ENCODE measurements at places on chromosomes 13 and 19. TPM values are rescaled to one million over a fixed set of nuclear protein-coding genes. Genes with fewer than 3 reads are reported as not detected.

The THSD1 gene
- total RNA-seq = 4.8 TPM

The PCID2 gene
- 55.0 TPM for total RNA-seq

The PTH2 gene
- total RNA-seq = not detected

The LRRC63 gene
- total RNA-seq = 0.41 TPM

The OR10H1 gene
- not detected for total RNA-seq

The STOML3 gene
- total RNA-seq = not detected

The EFNA2 gene
- total RNA-seq = not detected

GRCh38 chr13:61738236-61738750 is 322.6 kb upstream of the PCDH20 start:
- DNase-seq = no peak

DNA sequence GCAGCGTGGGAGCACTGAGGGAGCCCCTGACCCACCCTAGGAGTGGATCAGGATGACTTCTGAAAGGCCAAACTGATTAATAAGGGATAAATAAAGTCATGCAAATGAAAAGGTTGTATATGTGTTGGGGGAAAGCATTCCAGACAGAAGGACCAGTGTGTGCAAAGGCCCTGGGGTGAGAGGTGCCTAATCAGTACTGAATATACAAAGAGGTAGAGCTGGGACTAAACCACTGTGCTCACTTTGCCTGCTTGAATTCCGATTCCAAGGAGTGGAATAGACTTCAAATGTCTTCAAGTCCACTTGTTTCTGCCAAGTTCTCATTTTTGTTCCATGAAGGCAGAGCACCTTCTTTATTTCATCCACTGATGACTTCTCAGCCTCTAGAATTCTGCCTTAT is 32.6 kb upstream of the ADGRE1 start:
- DNase-seq = no peak

- no peak for DNase-seq
Measured at GRCh38 chr13:71854401-71854800, 12.6 kb downstream of the DACH1 start.

GRCh38 chr13:99693351-99693750 is 192.1 kb downstream of the TM9SF2 start:
- DNase-seq = no peak

DNA sequence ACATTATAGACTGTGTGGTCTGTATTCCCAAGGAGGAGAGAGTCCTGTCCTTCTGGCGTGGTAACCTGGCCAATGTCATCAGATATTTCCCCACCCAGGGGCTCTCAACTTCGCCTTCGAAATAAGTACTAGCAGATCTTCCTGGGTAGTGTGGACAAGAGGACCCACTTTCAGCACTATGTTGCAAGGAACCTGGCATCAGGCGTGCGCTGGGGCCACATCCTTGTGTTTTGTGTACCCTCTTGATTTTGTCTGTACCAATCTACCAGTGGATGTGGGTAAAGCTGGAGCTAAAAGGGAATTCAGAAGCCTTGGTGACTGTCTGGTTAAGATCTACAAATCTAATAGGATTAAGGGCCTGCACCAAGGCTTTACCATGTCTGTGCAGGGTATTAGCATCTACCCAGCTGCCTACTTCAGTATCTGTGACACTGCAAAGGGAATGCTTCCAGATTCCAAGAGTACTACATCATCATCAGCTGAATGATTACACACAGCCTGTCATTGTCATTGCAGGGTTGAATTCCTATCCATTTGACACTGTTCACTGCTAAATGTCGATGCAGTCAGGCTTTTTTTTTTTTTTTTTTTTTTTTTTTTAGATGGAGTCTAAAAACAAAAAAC is 148.0 kb downstream of the PRR20E start:
- no peak for DNase-seq

DNA sequence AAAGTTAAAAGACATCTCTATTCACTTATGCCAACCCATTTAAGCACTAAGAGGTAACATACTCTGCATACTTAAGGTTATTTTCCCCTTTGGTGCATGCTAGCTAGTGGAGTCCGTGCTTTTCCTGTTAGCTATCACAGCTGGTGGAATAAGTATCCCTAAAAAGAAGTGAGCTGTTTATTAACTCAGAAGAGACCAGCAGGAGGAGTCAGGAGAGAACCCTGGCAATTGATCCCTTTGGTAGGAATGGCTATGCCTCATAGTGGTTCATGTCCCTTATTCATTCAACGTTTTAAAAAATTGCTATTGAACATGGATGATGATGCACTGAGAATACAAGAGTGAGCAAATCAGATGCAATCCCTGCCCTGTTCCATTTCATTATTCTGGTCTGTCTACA is 12.4 kb upstream of the NEK5 start:
- no peak for DNase-seq

- DNase-seq = no peak
Measured at GRCh38 chr13:101576455-101576854, 124.0 kb downstream of the ITGBL1 start.

GRCh38 chr13:43242040-43242439 is 218.7 kb downstream of the DNAJC15 start:
- DNase-seq = no peak

DNA sequence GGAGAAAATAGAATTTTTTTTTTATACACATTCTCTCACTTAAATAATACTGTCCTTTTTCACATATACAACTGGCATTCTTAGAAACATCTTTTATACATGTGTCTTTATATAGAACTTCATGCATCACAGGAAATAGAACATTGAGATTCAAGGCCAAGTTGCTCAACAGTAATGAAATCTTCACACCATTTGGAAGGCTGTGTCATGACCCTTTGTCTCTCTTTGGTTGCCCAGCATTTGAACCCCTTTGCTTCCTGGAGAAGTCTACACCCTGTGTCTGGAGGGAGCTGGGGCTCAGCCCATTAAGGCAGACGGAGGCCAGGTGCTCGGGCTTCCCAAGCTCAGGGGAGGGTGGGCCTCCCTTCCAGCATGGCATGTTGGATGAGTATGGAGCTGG is 41.1 kb downstream of the B3GLCT start:
- no peak for DNase-seq

DNA sequence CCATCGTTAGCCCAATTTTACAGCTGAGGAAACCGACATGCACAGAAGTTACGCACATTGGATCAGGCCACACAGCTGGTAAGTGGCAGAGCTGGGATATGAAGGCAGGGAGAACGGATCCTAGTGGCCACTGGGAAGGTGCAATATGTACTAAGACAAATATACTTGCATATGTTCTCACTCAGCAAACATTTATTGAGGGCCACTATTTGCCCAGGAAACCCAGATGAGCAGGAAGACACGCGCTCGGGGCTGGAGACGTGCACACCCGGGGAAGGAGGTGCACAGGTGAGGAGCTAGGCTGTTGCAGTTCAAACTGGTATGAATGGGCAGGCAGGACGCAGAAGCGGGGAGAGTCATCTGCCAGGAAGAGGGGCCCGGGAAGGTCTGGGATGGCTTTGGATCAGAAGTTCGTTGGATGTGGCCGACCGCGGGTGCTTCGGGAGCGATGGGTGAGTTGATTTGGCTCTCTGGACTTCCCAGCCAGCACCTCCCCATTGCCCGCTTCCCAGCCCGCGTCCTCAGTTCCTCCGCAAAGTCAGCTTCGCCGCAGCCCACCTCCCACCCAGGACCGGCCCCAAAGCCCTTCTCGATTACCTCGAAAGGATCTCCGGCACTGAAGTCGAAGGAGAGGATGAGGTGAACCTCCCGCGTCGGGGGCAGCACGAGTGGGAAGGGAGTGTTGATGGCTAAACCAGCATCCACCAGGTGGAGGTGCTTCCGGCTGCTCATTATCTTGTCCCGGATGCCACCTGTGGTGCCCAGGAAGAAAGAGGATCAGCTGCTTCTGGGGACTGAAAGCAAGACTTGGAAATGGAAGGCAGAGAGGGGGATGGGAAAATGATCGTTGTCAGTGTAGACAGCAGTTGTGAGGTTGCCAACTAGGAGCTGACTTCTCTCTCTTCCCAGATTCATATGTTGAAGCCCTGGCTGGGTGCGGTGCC is 17.8 kb upstream of the CABP5 start:
- DNase-seq = no peak

DNA sequence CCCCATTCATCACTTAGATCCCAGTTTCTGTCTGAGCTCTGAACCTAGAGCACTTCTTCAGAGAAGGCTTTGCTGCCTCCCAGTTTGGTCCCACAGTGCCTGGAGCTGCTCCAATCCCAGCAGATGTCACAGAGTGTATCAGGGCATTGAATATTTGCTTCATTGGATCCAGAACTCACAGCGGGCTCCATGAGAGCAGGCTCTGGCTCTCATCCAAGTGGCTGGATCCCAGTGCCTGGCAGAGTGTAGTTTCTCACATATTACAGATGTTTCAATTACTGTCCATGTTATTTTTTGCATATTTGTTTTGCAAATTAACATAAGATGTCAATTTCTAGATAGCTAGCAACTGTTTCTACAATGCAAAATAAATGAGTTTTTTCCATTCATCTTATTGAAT is 50.6 kb downstream of the MYO16 start:
- DNase-seq = no peak

DNA sequence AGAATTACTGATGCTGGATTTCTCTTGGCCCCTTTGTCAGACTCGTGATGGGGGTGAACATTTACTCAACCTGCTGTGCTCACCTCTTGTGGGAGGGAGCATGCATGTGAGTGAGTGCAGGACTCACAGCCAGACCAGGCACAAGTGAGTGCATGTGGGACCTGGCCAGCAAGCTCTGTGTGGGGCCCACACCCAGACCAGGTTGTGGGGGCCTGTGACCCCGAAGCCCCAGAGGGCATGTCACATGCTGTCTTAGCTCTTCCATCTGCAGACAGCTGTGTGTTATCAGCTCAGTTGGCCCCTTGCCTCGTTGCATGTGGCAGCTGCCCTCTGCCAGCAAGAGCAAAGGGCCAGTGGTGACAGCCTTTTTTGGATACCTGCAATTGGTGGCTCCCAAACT is 614.4 kb downstream of the GPC5 start:
- DNase-seq = no peak

DNA sequence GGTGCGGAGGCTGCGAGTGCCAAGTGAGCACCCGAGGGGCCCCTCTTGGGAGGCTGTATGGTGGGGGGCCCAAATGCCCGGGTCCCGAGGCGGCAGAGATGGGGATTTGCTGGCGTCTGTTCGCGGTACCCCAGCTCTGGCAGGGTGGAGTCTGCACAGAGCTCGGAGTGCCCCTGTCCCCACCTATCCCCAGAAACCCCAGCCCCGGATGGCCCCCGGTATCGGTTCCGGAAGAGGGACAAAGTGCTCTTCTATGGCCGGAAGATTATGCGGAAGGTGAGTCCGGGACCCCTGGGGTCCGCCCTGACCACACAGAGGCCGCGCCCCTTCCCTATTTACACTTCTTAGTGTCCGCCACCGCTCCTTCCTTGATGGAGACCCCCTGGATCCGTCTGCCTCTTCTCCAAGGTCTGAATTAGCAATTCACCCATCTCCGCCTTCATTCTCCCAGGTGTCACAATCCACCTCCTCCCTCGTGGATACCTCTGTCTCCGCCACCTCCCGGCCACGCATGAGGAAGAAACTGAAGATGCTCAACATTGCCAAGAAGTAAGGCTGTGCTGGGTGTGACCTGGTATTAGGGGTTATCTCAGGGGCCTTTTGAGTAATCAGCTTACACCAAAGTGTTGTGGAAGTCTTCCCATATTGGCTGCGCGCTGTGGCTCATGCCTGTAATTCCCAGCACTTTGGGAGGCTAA is 630 bp downstream of the PNPLA6 start:
- no peak for DNase-seq

DNA sequence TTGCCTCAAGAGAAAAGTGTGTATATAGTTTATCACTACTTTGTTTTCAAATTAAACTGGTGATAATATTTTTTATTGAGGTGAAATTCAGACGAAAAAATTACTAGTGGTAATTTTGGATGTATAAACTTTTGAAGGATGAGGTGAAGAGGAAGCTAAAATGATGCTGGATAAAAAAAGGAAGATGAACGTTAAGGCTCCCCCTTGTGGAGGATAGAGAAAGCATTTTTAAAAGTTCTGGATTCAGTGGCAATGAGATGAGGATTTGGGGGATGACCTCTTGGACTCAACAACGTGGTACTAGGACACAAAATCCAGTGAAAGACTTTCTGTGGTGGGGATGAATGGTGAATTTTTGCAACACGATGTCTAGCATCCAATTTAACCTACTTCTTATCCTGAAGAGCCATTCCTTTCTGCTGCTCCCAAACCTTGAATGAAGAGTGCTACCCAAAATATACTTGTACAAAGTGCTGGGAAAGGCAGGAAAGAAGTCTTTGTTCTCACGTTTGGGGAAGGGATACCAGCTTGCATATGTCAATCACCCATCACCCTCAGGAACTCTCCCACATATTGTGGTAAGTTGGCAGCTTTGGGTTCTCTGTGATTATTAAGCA is 7.3 kb upstream of the SIGLEC5 start:
- peak; percentile 2 for DNase-seq

- no peak for DNase-seq
Measured at GRCh38 chr19:39423258-39424086, 11.0 kb downstream of the PLEKHG2 start.

Data from fibroblast of the aortic adventitia (primary cell).